ENCODE measurements at places on chromosomes 12 and 14.

DNA sequence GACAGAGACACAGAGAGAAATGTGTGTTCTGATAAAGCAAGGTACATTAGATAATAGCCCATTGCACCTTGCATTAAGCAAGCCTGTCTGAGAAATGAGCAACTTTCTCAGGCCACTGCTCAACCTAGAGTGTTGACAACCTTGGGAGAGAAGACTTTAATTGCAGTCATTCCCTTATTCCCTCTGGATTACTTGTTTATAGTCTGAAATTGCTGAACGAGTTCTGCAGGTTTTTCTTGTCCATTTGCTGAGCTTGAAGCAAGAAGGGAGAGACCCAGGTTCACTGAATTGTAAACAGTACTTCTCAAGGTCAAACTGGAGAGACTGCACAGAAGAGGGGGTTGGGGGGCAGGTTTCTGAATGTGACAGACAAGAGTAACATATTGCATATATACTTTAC lies 159.4 kb upstream of the PLEKHG7 start:
- DNase-seq, result no peak

DNA sequence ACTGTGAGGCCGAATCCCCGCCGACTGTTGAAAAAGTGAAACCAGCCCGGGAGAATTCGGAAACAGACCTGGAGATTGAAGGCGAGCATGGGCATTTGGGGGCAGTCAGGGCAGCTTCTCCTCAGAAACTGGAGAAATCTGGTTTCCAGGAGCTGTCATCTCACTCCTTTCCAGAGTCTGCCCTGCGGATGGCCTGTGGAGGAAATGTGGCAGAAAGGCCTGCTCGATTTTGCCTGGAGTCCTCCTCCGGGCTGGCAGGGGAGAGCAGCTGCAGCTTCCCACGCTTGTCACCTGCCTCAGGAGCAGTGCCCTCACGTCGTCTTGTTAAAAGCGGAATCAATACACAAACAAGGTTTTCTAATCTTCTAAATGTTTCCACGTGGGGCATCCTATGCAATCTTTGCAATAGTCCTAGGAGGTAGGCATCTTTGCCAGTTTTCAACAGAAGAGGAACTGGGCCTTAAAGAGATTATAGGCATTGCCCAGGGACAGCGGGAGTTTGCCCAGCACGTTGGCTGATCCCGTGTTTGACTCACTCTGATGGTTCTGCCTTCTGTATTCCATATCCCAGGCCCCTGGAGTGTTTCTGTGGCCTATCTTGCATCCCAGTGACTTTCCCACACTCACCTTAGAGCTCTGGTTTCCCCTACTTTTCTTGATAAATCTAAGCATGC lies 2.3 kb downstream of the LRRC74A start:
- DNase-seq, result no peak

- no peak for DNase-seq
These were observed 33.9 kb downstream of the ARID2 start for GRCh38 chr12:45763381-45763780.

DNA sequence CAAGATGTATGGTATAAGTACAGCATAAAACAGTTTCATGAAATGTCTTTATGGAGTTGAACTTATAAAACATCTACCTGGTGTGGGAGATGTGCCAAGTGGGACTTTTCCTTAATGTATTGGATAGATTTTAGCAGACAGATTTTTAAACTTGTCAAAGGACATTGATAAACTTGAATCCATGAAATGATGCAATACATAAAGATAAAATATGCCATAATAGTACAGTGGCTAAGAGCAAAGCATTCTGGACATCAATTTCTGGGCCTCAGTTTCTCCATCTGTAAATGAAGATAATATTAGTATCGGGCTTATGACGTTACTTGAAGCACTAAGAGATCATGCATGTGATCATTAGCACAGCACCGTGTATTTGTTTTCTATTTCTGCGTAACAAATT lies 45.4 kb downstream of the NKX2-1 start:
- DNase-seq, result no peak

GRCh38 chr14:53011053-53011462 lies 60.2 kb upstream of the FERMT2 start:
- no peak for DNase-seq

DNA sequence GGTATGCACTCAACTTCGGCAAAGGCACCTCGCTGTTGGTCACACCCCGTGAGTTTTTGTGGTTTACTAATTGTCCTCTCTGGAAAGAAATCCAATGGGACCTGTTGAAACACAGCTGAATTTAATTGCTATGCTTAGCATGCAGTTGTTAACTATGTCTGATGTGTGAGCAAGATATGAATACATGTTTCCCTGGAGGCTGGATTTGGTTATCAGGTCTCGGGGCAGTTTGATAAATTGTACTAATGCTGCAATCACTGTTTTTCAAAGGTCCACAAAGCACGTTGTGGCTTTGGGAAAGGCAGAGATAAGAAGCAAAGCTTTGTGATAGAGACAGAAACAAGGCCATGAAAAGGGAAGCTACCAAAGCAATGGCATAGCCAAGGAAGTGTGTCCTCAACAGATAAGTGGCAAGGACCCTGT lies 91.3 kb downstream of the DAD1 start:
- DNase-seq, result no peak

GRCh38 chr14:106691601-106692291 lies 1165.4 kb downstream of the TMEM121 start:
- peak; percentile 9 for DNase-seq

GRCh38 chr12:7602277-7602676 lies 63.4 kb downstream of the APOBEC1 start:
- DNase-seq, result no peak

DNA sequence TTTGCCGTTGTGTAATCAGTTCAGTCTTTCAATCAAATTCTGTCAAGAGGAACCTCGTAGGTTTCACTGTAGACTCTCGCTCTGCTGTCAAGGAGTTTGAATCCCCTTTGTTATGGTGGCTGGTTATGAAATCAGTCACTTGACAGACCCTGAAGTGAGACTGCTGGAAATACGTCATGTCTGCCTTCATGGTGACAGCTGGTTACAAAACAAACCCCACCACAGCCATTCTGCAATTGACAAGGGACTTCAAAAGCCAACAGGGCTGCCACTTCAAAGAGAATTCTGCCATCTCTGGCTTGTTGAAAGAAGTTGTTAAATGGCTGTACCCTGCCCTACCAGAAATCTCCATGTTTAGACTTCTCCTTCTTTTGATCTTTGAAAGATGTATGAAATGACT lies 286.9 kb downstream of the ERC1 start:
- DNase-seq, result peak; percentile 11

DNA sequence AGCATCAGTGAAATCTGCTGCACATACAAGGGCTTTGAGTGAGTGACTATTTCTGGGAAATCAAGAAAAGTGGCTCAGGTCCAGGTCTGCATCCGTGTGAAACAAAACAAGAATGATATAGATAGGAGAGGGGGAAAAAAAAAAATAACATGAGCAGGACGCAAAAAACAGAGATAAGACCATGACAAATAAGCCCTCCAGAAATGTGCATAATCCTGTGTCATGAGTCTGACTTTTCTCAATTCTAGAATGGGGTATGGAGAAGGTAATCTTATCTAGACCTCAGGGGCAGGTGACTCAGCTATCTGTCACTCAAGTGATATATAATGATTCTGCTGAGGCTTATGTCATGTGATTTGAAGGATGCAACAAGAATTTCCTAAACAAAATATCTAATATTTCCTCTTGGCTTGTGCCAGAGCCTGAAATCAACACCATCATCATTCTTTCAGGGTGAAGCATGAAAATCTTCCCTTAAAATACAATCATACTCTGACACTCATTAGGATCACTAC lies 250.0 kb downstream of the PHLDA1 start:
- DNase-seq, result no peak

DNA sequence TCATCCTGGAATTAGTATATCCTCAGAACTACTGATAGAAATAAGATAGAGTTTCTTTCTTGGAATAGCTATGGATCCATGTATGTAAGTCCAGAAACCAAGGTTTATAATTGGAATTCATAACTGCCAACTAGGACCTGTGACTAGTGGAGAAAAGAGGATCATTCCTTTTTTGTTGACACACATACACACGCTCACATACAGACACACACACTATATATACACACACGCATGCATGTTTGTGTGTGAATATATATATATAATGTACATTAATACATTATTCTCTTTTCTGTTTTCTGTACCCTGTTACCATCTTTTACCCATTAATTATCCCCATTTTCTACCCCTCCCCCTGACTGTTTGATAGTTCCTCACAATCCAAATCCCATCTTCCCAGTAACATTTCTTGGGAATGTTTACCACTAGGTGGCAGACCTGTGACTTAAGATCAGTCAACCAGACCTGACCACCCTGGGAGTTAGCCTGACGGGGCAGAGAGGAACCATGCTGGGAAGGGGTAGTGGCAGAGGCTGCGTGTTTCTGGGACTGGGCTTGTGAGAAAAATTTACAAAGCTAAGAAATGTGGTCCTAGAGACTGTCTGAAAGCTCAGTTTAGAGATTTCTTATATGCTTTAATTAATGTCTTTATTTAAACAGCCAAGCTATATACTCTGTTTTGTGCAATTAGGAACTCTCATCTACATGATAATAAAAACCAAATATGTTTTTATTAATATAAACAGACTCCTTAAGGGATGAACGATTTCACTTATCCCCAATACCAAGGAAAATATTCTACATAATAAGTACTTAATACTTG lies 308.0 kb downstream of the PPFIA2 start:
- DNase-seq, result no peak

DNA sequence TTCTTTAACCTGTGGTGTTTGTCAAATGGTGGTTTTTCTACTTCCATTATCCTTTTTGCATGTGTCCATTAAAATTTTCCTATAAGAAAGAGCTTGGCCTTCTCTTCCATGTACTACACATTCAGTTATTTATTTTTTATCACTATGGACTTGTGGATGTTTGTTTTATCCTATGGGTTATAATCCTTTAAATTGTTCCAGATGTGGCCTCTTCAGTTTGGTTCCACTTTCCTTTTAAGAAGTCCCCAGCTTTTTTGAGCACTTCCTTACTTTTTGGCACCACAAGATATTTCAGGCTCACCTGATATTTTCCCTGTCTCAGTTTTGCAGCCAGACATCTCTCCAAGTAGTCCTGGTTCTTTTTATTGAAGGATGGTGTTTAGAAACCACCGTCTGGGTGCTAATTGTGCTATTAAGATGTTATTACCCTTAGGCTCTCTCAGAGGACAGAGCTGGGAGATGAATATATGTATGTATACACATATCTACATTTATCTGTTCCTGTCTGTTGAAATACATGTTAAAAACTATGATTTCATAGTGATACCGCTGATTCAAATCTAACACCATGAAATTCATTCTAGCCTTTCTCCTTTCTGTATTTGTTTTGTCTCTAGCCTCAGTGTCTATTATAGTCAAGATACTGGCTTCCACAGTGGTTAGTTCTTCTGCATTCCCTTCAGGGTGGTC lies 408.5 kb upstream of the RGS6 start:
- no peak for DNase-seq

GRCh38 chr12:111189792-111190191 lies 179.1 kb downstream of the PHETA1 start:
- DNase-seq, result no peak

DNA sequence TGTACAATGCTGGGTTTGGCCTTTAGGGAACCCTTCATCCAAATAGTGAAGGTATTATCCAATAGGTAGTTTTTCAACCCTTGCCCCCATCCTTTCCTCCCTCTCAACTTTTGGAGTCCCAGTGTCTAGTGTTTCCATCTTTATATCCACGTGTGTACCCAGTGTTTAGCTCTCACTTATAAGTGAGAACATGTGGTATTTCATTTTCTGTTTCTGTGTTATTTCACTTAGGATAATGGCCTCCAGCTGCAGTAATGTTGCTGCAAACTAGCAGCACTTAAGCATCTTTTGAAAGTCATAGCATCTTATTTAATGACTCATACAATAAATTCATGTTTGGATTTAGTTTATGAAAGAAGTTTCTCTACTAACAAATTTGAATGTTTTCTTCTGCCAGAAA lies 442.5 kb downstream of the NELL2 start:
- DNase-seq, result no peak

- no peak for DNase-seq
These were observed 108.3 kb downstream of the KIF26A start for GRCh38 chr14:104246401-104247335.

DNA sequence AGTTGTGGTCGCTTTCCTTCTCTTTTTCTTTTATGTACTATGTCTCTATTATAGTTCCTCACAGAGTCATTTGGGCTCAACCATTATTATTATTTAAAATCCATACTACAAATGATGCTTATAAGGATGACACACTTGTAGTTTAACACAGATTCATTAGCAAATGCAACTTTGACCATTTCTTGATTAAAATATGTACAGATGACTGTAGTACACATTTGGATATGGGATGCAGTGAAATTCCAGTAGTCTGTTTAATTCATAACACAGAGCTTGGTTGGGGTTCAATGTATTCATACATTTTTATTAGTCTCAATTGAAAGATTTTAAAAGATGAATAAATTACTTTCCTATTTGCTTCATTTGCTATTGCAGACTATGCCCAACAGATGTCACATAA lies 30.0 kb downstream of the SLC38A1 start:
- DNase-seq, result no peak
